ENCODE measurements at places on chromosomes 12 and 14.
A peak's percentile ranks its signal among the peaks of the same experiment; 100 is the strongest.

- DNase-seq, result no peak
Measured at GRCh38 chr14:50360851-50361250, 35.8 kb downstream of the CDKL1 start.

DNA sequence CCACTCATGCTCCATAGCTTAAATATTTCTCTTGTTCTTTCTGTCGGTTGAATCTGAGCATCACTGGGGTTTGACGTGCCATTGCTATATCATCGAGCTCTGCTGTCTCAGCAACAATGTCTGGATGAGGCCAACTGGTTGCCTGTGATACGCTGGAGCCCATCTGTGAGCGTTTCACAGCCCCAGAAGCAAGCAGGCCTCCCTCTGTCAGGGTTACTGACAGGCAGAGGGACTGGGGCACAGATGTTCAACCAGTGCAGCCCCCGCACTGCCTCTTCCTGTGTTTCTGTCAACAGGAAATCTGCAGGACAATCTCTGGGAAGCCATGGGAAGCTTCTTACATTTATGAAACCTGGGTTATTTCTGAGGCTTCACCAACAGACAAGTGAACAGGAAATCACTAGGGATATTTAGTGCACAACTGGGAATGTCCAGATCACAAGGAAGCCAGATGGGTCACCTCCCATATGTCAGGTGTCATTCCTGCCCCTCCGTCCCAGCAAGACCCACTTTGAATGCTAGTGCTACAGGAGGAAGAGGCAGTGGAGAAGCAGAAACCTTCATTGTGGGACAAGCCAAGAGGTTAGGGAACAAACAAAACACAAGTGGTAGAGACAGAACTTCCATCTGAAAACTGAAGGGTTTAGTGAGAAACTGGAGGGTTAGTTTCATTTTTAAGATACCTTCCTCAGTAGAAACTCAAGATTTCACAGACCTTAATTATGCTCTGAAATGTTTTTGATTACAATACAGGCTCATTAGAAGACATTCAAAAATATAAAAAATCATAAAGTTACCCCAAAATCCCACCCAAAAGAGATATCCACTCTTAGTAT, 24.1 kb downstream of the DMAC2L start:
- DNase-seq, result no peak

DNA sequence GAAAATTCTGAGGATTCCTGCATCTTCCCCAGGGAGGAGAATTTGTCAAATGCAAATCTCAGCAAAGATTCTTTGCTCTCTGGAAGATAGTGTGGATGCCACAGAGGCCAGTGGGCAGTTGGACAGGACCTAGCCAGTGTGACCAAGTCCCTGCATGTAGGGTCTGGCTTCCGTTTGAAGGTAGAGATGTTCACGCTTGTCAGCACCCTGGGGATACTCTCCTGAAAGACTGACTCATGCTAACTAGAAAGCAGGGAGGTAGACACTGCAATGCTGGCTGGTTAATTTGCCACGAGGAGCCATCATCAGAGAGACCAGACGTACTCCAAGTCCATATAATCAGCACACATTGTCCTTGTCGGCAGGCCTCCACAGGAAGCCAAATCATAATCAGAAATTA, 130.1 kb downstream of the SAMD4A start:
- no peak for DNase-seq

- no peak for DNase-seq
Measured at GRCh38 chr14:87813211-87813610, 179.8 kb downstream of the GALC start.

- DNase-seq, result peak; percentile 35
Measured at GRCh38 chr12:49366096-49366651, 1.1 kb upstream of the SPATS2 start.

- no peak for DNase-seq
Measured at GRCh38 chr12:120264086-120264903, 1.2 kb downstream of the PXN start.

GRCh38 chr12:67833602-67834001, 155.6 kb upstream of the IFNG-AS1 start:
- no peak for DNase-seq

GRCh38 chr14:24055971-24056799, 4.4 kb downstream of the CARMIL3 start:
- DNase-seq, result peak; percentile 30

- peak; percentile 48 for DNase-seq
Measured at GRCh38 chr12:57221169-57221917, 4.7 kb downstream of the NXPH4 start.

DNA sequence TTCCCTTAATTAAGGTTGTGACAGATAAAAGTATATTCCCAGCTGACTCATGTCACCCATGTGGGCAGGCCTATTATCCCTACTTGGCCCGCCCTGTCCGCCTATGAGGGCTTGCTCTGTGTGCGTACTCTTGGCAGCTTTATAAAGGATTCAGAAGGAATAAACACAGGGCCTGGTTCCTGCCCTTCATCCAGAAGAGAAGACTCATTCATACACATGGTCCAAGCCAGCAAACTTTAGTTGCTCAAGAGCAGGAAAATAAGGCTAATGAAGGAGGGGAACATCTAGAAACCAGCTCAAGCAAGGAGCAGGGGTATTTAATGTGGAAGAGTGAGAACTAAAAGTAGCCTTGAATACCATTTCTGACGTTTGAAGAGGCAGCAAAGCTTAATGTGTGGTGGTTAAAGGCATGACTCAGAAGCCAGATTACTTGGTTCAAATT, 141.9 kb downstream of the CRADD start:
- DNase-seq, result no peak

GRCh38 chr14:65211341-65211987, 109.1 kb upstream of the MAX start:
- no peak for DNase-seq

GRCh38 chr12:123267991-123268843, 3.4 kb downstream of the CDK2AP1 start:
- peak; percentile 39 for DNase-seq

DNA sequence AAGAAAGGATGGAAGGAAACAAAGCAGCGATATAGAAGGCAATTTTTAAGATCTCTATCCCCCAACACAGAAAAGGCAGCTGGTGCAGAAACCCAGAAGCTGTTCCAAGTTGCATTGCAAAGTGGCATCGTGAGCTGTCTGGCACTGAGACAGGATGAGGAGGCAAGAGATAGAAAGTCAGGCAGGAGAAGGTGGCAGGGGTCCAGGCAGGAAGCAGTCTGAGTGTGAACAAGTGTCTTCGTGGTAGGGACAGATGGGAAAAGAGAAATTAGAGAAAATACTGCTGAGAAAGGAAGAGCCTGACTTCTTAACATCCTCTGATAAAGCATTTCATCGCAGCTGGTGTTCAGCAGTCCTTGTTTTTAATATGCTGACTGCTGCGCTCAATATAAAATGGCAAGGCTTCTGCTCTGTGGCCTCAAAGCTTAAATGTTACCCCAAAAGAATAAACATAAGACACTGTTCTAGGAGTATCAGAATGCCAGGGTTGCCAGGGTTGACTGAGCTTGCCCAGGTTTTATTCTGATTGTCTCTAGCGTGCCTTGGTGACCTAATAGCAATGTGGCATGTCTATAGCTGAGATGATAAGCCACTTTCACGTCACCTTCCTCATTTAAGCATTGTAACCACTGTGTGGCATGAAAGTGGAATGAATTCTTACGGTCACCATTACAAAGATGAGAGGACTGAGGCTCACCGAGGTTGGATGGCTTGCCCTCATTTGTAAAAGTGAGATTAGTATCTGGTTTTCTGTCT, 397.6 kb downstream of the NUAK1 start:
- DNase-seq, result no peak

GRCh38 chr12:124699909-124700308, 132.5 kb upstream of the NCOR2 start:
- no peak for DNase-seq

- DNase-seq, result no peak
Measured at GRCh38 chr14:60616461-60616959, 32.8 kb downstream of the SIX1 start.

- no peak for DNase-seq
Measured at GRCh38 chr12:3213188-3213587, 136.0 kb downstream of the TSPAN9 start.

GRCh38 chr14:54537651-54538050, 27.9 kb downstream of the CGRRF1 start:
- DNase-seq, result no peak

DNA sequence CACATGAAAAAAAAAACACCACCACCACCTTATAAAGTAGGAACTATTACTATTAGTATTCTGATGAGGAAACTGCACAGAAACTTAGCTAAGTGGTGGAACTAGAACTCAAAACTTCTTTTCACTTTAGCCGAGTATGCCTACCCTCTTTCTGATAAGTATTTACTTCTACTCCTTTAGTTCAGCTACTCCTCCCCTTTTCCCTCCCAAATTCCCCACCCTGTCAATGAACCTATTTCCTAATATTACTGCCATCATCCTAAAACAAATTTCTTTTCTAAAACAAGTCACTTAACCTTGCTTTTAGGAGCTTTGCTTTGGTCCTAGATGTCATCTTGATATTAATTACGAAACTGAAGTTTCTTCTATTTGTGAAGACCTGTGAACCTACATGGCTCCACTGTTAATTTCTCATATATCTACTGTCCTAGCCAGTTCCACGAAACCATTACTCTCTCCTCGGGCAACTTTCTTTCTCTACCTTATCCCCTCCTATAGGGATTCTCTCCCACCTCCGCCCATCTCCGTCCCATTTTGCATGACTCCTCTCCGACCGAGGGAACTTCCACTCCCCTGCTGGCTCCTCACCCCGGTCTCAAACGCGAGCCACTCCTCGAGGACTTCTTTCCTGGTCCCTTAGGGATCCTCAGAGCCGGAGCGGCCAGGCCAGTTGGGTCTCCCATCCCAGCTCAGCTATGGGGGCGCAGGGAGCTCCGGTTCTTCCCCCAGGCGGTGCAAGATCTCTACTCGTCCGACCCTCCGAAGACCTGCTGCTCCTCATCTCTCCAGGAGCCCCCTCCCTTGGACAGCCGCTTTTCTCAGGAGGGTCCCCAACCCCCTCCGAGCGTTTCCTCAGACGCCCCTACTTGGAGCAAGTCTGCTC, 1.1 kb downstream of the NUMB start:
- DNase-seq, result peak; percentile 46

DNA sequence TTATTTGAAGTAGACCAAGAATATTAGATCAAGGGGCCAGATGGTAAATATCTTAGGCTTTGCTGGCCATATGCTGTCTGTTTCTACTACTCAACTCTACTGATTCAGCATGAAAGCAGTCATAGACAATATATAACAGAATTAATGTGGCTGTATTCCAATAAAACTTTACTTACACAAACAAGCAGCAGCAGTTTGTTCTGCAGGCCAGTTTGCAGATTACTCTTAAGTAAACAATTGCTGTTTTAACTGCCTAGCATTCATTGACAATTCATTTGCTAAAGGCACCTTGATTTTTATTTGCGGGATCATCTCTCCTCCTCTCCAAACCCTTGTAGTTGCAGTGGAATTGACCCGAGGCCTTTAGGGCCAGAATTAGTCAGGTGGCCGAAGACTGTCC, 94.1 kb upstream of the GARIN6 start:
- DNase-seq, result no peak

- no peak for DNase-seq
Measured at GRCh38 chr14:68726093-68726695, 66.7 kb downstream of the ZFP36L1 start.

GRCh38 chr14:35229084-35229791, 62.9 kb upstream of the PSMA6 start:
- DNase-seq, result no peak

GRCh38 chr12:4293299-4293965, 19.9 kb downstream of the CCND2 start:
- DNase-seq, result no peak

- DNase-seq, result no peak
Measured at GRCh38 chr12:125133616-125134015, 68.4 kb downstream of the AACS start.

DNA sequence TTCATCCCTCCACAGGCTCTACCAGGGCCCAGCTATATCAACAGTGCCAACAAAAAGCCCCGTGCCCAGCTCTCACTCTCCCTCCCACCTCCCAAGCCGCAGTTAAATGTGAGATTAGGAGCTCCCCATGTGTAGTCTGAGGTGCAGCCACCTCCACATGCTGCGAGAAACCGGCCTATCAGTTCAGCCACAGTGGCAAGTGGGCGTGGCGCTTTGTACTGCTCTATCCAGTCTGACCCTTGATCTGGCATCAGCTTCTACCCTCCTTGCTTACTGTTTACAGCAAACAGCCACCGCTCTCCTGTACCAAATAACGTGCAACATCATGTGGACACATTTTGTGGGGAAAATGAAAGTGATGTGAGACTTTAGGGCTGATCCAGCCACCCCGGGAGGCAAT, 1.7 kb downstream of the PLEK2 start:
- DNase-seq, result no peak

GRCh38 chr12:128052777-128053176, 214.2 kb upstream of the TMEM132C start:
- DNase-seq, result no peak

GRCh38 chr14:68664225-68664681, 128.6 kb downstream of the ZFP36L1 start:
- DNase-seq, result no peak

- DNase-seq, result no peak
Measured at GRCh38 chr12:16037533-16037932, 126.4 kb downstream of the DERA start.

DNA sequence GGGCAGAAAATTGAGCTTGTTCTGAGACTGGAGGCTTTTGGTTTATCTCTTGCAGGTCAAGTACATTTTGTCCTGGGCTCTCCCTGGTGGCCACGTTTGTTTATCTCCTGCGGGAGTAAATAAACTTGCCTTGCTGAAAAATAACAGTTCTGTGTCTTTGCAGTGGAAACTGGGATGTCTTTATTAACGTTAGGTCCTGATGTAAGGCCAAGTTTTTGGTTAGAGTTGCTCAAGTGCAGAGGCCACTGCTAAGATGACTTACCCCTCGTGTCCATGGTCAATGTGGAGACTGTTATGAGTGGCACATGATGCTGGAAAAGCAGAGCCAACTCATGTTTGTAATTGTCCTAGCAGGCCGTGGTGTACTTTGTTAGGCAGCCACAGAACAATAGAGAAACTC, 3.8 kb downstream of the PTPN11 start:
- DNase-seq, result no peak

DNA sequence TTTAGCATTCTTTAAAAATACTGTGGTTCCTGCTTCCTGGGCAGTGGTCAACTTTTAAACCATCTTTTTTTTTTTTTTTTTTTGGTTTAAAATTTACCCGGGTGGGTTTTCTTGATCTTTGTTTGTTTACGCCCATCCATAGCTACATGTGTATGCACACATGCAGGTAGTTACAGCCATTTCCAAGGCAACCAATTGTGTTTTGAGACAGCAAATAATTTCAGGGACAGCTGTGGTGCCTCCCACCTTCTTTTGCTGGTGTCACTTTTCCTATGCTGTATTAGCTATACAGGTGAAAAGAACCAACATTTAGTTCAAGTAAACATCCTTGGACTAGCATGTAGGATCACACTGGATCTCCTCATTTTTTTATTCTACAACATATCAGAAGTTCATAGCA, 52.0 kb upstream of the PSMA6 start:
- DNase-seq, result no peak
